Cardiac muscle cell (in vitro differentiated cells and primary cell): ENCODE measurements at places on chromosomes 1 and 21.

DNA sequence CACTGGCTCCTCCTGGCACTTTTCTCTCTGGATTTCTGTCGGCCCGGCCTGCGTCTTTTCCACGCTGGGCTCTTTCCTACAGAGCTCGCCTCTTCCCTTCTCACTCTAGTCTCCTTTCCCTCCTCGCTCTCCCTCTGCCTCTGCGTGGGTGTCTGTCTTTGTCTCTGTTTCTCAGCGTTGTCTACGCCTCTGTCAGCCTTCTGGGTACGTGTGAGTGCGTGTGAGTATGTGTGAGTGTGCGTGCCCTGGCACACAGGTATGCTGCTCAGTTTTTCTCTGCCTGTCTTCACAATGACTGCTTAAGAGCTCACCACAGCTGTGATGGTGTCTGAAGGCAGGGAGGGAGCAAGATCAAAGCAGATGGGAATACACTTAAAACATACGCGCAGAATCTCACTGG lies 77.7 kb downstream of the KIRREL1 start:
- DNase-seq = no peak

- DNase-seq = peak; percentile 2
Measured at GRCh38 chr1:219220945-219221344, 47.3 kb downstream of the LYPLAL1 start.

GRCh38 chr1:200444478-200444877 lies 34.6 kb upstream of the ZNF281 start:
- DNase-seq = no peak

- DNase-seq = peak; percentile 58
Measured at GRCh38 chr1:165928075-165928731, 100.8 kb downstream of the UCK2 start.

DNA sequence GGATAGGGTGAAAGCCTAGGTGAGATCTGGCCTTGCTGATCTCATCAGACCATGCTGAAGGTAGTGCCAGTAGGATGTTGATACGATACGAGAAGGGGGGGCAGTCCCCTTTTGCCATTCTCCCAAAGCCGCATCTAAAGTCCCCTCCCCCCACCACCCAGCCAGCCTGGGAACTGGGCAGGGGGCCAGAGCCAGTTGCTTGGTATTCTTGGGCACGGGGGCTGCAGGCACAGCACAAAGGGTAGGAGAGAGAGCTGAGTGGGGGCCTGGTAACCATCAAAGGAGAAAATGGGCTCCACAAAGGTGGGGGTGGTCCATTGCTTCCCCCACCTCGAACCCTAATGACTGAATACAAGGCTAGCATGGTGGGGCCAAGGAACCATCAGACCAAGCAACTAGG lies 5.4 kb downstream of the PEA15 start:
- no peak for DNase-seq

DNA sequence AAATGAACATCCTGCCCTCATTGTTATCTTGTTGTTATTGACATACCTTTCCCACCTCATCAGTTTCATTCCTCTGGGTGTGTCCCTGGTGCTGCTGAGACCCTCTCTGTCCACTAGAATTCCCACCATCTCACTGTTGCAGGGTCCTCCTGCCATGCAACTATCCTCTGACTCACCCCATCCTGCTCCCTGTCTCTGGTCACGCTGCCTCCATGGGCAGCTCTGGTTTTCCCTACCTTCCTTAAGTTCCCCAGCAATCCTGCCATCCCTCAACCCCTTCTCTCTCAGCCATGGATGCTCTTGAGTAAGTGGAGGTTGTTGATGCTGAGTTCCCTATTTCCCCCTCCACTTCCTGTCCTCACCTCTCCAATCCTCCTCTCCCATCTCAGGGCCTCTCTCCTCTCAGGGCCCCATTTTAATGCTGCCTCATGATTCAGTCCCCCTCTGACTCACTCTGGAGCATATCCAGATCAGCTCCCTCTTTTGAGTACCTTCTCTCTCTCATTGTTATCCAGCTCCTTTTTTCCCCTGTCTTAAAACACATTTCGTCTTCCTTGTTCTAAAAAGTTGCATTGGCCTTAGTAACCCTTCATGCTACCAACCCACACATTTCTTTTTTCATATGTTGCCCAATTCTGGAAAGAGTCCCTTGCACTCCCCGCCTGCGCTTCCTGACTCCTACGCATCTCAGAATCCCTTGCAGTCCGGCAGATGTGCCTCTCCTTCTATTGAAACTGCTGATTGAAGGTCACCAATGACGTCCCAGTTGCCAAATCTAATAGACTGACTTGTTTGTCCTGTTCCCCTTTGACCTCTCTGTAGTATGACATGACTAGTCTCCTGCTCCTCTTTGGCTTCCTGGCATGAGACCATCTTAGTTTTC lies 92.0 kb downstream of the CNIH3 start:
- DNase-seq = peak; percentile 91

DNA sequence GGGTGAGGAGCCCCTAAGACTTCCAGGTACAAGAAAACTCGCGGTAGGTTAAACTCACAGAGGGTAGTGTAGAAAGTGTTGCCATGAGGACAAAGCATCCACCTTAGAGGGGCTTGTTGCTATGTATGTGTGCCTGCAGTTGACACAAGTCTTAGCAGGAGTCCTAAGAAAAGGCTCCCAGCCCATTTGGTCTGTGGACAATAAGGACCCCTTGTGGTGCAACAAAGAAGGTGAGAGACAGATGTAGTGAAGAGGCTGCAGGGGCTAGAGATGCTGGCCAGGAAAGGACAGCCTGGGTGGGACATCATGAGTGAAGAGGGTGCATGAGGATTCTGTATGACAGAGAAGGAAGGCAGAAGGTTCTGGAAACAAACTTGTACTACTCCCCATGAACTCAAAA lies 36.3 kb upstream of the IL10 start:
- DNase-seq = peak; percentile 71

DNA sequence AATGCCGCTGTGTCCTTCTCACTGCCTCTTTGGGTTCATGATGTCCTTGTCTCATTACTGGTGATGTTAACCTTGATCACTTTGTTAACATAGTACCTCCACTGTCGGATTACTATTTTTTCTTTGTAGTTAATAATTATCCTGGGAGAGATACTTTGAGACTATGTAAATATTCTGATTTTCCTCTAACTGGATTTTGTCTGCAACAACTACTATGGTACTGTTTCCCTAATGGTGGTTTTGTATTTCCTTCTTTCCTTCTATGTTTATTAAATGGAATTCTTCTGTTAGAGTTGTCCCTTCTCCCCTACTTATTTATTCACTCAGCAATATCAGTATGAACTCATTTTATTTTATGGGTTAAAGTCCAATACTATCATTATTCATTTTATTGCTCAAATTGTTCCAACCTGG lies 4.2 kb downstream of the TOR1AIP2 start:
- no peak for DNase-seq

GRCh38 chr1:42419126-42419821 lies 36.5 kb downstream of the ZMYND12 start:
- DNase-seq = peak; percentile 89

DNA sequence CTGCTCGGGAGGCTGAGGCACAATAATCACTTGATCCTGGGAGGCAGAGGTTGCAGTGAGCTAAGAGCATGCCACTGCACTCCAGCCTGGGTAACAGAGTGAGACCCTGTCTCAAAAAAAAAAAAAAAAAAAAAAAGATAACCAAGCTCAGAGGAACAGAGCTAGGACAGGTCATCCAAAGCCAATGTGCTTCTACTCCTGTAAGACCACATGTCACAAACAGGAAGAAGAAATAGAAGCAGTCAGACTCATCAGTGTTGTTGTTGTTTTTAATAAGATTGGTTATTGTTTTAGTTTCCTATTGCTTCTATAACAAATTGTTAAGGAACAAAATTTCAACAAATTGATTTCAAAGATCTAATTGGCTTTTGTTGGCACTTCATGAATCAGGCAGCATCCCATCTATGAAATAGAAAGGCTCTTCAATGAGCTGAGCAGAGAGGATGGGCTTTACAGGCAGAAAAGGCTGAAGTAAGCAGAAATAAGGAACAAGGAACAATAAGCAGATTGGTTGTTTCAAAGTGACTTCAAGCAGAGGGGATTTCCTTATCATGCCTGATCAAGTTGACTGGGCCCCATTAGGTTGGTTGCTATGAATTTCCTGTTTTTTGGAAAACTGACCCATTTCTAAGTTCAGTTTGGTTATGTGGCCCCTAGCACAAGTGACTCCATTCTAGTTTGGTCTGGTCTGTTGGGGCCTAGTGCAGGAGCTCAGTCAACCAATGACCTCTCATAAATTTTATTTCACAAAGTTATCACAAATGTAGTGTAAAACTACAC lies 6.0 kb upstream of the AKNAD1 start:
- DNase-seq = no peak

DNA sequence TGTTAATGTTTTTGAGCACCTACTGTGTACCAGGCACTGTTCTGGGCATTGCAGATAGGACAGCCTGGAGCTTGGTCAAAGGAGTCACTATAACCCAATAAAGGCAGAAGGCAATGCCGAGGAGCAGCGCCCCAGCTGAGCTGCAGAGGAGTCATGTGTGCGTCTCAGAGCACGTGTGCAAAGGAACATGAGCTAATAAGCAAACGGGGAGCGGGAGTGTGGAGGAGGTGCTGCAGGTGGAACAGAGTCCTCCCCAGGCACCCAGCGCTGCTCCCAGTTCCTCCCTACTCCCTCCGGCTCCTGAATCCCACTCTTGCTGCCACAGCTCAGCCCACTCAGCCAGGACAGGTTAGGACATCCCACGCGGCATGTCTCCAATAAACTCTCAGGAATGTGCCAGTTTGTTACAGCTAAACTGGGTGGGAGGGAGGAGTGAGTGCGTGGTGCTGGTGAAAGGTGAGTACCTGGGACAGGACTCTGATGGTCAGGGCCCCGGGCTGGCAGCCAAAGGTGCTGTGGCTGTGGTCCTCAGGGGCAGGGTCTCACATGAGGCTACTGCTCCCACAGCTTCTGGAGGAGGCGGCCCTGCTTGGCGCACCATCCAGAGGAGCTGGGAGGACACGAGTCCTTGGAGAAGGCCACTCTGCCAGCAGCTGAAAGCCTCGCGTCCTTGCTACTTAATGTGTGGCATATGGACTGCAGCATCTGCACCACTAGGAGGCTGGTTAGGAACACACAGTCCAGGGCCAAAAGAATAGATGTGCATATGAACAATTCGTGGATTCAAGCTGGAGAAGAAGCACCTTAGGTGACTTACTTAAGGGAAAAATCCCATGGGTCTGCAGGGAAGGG lies 52.3 kb downstream of the GRIK3 start:
- DNase-seq = no peak

- peak; percentile 66 for DNase-seq
Measured at GRCh38 chr1:66261364-66261763, 272.6 kb upstream of the SGIP1 start.

GRCh38 chr21:26849428-26850115 lies 4.4 kb upstream of the ADAMTS1 start:
- DNase-seq = peak; percentile 82

DNA sequence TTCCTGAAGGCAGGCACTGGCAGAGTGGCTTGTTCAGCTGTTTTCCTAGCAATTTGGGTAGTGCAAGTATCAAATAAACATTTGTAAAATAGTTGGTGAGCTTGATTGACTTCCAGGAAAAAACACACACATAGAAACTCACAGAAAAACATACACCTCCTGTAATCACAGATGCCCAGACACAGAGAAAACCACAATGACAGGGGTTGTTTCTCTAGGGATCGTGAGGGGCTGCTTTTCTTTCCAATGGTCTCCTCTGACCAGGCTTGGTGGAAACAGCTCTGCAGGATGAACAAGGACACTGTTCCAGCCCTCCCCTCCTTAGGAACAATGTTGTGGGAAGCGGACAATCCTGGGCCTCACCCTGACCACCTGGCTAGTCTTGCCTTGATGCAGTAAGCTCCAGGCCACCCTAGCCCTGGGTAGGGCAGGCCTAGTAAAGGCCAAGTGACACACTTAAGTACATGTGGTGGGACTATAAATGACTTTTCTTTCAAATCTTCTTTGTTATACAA lies 142.5 kb upstream of the HMGB4 start:
- DNase-seq = no peak

DNA sequence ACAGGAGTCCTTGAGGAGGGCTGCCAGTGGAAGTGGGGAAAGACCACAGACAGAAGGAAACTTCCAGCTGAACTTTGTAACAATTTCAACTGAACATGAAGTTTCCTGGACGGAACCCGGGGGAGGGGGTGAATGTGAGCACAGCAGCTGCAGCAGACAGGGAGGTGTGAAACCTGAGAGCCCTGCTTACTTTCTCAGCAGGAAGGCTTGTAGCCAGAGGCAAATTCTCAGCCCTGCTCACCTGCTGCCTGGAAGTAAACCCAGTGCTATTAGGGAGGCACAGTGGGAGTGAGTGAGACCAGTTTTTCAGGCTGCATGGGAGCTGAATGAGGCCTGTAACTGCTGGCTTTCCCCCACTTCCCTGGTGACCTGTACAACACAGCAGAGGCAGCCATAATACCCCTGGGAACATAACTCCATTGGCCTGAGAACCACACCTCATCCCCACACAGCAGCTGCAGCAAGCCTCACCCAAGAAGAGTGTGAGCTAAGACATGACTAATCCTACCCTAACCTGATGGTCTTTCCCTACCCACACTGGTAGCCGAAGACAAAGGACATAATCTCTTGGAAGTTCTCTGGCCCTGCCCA lies 9.6 kb upstream of the SPRR2F start:
- DNase-seq = peak; percentile 27

GRCh38 chr1:240712014-240712731 lies 100.2 kb upstream of the GREM2 start:
- no peak for DNase-seq

DNA sequence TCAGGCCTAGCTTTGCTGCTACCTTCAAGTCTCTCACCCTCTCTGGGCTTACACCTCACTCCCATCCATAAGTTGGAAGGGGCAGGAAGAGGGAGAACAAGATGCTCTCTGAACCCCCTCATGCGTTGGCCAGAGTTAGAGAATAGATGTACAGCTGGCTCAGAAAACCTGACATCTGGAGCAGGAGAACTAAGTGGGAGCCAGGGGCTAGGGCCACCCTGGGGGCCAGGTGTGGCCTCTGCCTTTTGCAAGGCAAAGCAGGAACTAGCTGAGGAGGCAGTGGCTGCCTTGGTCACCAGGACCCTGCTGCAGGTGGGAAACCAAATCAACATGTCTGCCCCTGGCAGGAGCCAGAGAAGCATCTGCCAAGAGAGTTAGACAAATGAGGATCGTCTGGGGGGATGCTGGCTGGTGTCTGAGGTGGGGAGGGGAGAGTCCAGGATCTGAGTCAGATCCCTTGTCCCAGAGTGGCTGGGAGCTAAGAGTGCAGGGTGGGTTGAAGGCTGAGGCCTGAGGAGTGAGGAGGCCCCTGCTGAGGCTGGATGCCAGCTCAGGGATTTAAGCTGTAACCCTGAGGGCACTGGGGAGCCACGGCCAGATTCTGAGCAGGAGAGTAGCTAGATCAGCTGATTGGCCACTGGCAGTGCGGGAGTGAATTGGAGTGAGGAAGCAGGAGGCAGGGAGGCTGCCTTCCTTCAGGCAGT lies 115.0 kb downstream of the EPHB2 start:
- no peak for DNase-seq
